Activated naive CD8-positive, alpha-beta T cell treated with anti-CD3 and anti-CD28 coated beads for 36 hours (primary cell): ENCODE measurements at places on chromosomes 3 and 15. TPM values are rescaled to one million over a fixed set of nuclear protein-coding genes. Genes with fewer than 3 reads are reported as not detected.

DNA sequence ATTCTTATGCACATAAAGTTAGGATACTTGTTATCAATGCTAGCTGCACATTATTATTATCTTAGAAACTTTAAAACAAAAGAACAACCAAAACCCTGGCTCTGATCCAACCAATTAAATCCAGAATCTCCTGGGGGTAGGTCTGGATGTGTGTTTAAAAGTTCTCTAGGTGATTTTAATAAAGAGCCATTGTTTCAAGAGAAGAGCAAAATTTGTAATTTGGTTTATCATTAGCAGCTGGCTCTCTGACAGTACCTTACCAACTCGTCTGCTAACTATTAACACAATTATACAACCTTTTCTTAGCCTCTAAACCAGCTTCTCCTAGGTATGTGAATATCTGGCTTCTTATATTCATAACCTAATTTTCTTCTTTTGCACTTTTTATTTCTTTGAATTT is 68.9 kb downstream of the IFT80 start:
- H3K4me1 ChIP-seq, result no peaks in the 10 kb centered on the region
- no peak overlapping the region for H3K4me3 ChIP-seq
- no peaks in the 10 kb centered on the region for H3K27me3 ChIP-seq
- no peak for DNase-seq
- H3K27ac ChIP-seq, result no peak overlapping the region

The SHQ1 gene
- total RNA-seq, result 38.9 TPM

GRCh38 chr3:186268616-186269448 is 93.2 kb downstream of the DGKG start:
- no peak for DNase-seq
- no peaks in the 10 kb centered on the region for H3K27me3 ChIP-seq
- H3K4me1 ChIP-seq, result no peaks in the 10 kb centered on the region
- H3K4me3 ChIP-seq, result no peak overlapping the region
- H3K27ac ChIP-seq, result no peak overlapping the region
- no peaks in the 10 kb centered on the region for H3K36me3 ChIP-seq

DNA sequence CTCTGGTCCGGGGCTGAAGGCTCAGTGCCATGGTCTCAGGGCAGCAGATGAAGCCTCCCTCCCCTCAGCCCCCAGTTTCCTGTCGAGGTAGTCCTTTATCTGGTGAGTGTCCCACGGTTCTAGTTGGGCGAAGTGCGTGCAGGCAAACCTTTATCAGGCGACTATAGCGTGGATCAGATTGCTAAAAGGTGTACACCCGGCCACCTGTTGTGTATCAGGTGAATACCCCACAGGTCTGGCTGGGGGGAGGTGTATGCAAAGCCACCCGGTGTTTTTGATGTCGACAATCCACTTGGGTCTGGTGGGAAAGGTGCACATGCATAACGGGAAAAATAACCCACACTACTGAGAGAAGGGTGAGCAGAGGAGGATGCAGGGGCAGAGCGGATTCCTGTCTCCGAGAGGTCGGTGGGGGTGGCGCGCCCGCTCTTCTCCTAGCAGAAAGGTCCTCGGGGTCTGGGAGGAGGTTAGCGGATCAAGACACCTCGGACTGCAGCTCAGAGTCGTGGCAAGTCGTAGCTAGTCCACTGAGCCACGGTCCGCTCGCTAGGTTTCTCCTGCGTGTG is 507 bp downstream of the SLC12A6 start:
- H3K36me3 ChIP-seq, result peaks cover 35% of the 10 kb centered on the region
- DNase-seq, result peak; percentile 24
- peak overlapping the region; percentile 96 for H3K4me3 ChIP-seq
- peaks cover 61% of the 10 kb centered on the region for H3K4me1 ChIP-seq
- H3K27ac ChIP-seq, result peak overlapping the region; percentile 90
- H3K27me3 ChIP-seq, result no peaks in the 10 kb centered on the region

The PRR20G gene
- not detected for total RNA-seq

GRCh38 chr3:40016391-40016790 is 207.0 kb downstream of the MYRIP start:
- no peak overlapping the region for H3K4me3 ChIP-seq
- no peak overlapping the region for H3K27ac ChIP-seq
- peaks cover 8% of the 10 kb centered on the region for H3K27me3 ChIP-seq
- no peak for DNase-seq
- no peaks in the 10 kb centered on the region for H3K4me1 ChIP-seq

DNA sequence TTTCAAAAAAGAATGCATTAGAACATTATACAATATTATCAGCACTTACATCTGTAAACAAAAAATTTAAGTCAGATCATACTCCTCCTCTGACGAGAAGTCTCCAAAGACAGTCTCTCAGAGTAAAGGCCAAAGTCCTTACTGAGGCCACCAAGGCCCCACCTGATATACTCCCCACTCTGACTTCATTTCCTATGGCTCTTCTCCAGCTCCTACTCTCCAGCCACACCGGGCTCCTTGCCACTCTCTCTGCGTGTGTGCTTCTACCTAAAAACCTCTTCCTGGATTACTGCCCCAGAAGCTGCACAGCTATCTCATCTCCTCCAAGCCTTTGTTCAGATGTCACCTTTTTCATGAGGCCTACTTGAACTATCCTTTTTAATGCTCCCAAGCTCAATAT is 5.0 kb downstream of the DCP1A start:
- H3K27me3 ChIP-seq, result no peaks in the 10 kb centered on the region
- H3K36me3 ChIP-seq, result peaks cover 31% of the 10 kb centered on the region
- no peak overlapping the region for H3K4me3 ChIP-seq
- H3K27ac ChIP-seq, result no peak overlapping the region

DNA sequence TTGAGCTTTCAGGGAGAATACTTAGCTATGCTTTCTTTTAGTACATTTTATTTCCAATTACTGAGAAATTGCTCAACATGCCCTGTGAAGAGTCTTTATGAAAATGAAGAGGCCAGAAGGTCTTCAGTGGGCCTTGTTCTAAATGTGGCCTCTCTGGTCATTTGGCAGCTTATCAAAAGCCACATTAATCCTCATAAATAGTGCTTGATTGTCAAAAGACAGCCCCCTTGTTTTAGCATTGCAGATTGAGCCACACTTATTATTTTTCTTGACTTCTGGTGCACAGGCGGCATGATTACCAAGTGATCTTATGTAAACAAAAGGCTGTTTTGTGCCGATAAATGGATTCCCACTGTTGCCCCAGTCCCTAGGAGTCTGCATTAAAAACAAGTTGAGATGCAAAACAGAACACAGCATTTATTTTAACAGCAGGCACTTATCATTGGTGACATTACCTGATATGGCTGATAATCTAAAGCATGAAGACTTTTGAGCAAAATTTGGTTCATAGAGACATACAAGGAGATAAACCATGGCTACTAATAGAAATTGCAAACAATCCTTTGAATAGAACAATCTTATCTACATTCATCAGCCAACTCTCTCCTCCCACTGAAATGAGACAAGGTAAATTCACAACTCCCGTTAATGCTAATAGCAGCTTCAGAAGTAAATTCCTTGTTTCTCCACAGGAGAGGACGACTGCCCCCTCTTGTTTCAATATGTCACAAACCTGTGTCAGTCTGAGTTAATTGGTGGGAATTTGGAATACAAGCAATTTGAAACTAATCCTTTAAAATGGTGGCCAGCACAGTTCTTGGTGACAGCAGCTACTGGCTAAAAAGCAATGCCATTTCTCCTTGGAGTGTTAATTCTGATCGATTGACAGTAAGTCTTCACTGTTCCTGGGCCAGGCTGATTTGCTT is 194.3 kb downstream of the NSUN3 start:
- no peak overlapping the region for H3K27ac ChIP-seq
- H3K27me3 ChIP-seq, result no peaks in the 10 kb centered on the region
- no peaks in the 10 kb centered on the region for H3K4me1 ChIP-seq
- no peak overlapping the region for H3K4me3 ChIP-seq

DNA sequence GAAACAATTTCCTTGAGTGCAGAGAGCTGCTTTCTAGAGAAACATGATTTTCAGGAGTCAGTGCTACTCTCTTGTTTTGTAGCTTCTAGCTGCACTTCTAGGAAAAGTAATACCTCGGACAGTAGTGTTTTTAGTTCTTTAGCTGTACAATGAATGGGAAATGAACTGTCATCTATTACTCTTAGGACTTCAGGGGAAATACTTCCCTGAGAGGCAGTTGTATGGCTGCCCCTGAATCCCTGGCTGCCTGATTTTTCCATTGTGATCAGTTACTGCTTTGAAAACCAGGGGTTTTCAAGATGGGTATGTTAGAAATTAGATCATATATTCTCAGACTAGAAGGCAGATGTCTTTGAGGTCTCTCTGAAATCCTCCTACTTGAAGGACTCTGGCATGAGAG is 200.3 kb upstream of the SEMA6D start:
- no peak overlapping the region for H3K27ac ChIP-seq
- peaks cover 9% of the 10 kb centered on the region for H3K27me3 ChIP-seq
- H3K36me3 ChIP-seq, result no peaks in the 10 kb centered on the region
- no peak for DNase-seq

- no peak for DNase-seq
- H3K36me3 ChIP-seq, result no peaks in the 10 kb centered on the region
- no peak overlapping the region for H3K4me3 ChIP-seq
- no peaks in the 10 kb centered on the region for H3K4me1 ChIP-seq
Observed at GRCh38 chr3:175457301-175457700, 598.2 kb downstream of the NAALADL2 start.

DNA sequence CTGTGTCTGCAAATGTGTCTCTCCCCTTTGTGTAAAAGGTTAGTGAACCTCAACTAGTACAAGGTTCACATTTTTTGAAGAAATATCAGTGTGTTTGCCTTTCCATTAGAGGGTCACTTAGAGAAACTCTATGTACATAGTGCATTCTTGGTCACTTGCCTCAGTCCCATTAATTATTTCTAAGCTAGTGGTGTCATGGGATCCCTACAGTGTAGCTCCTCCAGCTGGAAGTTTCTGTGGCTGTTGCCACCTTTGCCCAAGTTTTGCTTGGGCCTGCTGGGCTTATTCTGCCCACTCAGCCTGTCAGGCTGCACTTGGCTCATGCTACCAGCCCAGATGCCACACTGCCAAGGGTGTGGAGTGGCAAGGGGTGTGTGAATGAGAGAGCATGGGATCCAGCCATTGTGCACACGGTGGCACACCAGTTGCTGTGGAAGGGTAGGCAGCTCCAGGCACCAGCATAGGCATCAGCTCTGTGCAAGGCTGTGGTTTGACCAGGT is 161.7 kb downstream of the ARPP21 start:
- no peak overlapping the region for H3K4me3 ChIP-seq
- H3K27ac ChIP-seq, result no peak overlapping the region
- no peaks in the 10 kb centered on the region for H3K27me3 ChIP-seq
- no peaks in the 10 kb centered on the region for H3K36me3 ChIP-seq

DNA sequence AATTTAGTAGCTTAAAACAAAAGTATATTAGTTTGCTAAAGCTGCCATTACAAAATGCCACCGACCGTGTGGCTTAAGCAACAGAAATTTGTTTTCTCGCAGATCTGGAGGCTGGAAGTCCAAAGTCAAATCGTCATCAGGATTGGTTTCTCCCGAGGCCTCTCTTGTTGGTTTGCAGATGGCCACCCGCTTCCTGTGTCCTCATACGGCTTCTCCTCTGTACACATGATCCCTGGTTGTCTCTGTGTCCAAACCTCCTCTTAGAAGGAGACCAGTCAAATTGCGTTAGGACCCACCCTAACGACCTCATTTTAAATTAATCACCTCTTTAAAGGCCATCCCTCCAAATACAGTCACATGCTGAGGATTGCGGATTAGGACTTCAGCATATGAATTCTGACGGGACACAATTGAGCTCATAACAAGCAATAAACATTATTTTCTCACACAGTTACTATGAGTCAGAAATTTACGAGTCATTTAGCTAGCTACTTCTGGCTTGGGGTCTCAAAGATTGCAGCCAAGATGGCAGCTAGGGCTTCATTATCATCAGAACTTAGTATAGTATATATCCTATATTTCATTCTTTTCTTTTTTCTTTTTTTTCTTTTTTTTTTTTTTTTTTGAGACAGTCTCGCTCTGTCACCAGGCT is 58.4 kb downstream of the RPL39L start:
- H3K4me1 ChIP-seq, result peaks cover 9% of the 10 kb centered on the region
- peaks cover 11% of the 10 kb centered on the region for H3K36me3 ChIP-seq
- no peak overlapping the region for H3K27ac ChIP-seq
- no peak overlapping the region for H3K4me3 ChIP-seq

- H3K4me1 ChIP-seq, result peaks cover 34% of the 10 kb centered on the region
- peaks cover 4% of the 10 kb centered on the region for H3K27me3 ChIP-seq
- no peak for DNase-seq
- no peaks in the 10 kb centered on the region for H3K36me3 ChIP-seq
- no peak overlapping the region for H3K4me3 ChIP-seq
Observed at GRCh38 chr3:13557417-13557816, 8.5 kb downstream of the FBLN2 start.
